ENCODE measurements at places on chromosomes 7 and 10.

DNA sequence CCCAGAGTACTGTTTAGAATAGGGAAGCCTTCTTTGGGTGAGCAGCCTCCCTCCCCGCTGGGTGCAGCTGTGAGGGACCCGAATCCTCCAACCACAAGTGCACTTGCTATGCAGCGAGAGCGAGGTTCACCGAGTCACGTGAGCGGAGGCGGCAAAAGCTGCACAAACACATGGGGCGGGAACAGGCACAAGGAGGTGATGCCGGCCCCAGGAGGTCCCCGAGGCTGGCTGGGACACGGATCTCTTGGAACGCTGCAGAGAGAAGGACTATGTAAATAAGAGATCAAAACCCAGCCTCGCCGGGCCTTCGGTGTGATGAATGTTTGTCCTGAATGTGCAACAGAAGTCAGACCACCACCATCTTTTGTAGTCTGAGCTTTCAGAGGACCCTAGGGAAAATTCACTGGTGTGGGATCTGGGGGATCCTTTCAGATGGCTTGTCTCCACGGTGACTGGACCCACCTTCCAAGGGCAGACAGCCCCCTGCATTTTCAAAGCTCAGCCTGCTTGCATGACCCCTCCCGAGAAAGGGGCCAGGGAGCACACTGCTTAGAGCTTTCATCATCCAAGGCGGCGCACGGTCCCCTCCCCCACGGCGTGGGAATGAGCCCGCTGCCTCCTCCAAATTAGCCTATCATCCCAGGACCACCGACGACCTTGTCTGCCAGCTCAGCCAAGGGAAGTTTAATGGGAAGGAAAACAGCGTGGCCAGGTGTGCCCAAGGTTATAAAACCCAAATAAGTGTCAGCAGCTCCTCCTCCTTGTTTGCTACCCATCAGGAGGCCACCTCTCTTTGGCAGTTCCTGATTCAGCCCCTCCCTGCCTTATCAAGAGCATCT lies 327.7 kb downstream of the CXCL12 start:
- DNase-seq, result no peak

GRCh38 chr10:52621635-52622079 lies 150.9 kb downstream of the MBL2 start:
- no peak for DNase-seq

DNA sequence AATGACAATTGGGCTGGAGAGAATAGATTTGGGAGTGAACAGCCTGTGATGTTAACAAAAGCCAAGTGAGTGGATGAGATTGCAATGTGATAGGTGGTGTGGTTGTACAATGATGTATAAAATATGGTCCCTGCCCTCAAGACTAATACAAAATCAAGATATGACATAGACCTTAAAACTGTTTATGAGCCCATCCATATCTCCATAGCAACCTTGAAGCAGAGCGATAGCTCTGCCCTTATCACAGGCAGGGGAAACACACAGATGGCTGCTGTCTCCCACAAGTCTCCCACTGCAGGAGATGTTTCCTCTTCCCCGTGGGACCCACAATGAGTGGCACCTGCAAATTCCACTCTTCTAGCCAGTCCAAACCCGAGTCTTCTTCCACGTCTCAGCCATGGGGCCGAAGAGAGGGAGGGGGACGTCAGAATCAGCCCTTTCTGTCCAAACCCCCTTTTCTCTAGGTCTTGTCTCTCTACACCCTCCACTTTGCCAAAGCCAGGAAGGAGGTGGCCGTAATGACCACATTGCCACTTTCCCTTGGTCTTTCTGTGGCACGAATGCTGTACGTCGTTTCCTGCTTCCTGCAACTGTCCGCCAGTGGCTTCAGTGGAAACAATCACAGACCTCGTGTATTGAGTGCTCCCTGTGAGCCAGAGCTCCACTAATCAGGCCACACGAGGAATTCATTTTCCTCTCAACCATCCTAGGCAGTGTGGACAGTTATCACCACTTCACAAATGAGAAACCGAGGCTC lies 7.5 kb upstream of the TBXAS1 start:
- no peak for DNase-seq

DNA sequence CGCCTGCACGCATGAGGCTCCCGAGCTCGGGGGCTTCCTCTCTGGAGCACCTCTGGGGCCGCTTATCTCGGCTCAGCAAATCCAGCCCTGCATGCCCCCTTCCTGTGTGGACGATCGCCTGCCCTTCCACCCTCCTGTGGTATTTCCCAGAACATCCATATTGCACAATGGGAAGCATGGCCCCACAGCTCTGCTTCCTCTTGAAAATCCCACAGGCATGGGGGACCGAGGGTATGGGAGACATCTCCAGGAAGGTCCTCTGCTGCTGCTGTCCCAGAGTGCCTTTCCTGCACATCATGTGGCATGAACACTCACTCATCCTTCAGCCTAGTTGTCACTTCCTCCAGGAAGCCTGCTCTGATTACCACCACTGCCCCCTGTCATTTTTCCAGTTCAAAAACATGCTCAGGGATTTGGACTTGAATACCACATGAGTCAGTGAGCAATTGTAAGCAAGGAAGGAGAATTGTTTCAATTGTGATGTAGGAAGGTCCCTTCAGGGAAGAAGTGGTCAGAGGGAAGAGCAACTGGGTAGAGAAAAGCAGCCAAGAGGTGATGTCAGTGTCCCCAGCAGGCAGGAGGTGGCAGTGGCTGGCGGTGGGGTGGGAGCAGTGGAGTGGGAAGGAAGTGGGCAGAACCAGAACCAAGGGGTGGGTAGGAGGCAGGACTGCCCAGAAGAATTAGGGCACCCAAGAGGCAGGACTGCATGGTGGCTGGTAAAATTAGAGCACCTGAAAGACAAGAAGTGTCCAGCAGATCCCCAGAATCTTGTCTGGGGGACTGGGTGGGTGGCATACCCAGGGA lies 67.5 kb upstream of the ZMIZ1 start:
- DNase-seq, result no peak

- no peak for DNase-seq
These were observed 94.0 kb downstream of the AKR1D1 start for GRCh38 chr7:138170298-138170697.

GRCh38 chr7:6167587-6168476 lies 104.6 kb downstream of the CYTH3 start:
- no peak for DNase-seq

DNA sequence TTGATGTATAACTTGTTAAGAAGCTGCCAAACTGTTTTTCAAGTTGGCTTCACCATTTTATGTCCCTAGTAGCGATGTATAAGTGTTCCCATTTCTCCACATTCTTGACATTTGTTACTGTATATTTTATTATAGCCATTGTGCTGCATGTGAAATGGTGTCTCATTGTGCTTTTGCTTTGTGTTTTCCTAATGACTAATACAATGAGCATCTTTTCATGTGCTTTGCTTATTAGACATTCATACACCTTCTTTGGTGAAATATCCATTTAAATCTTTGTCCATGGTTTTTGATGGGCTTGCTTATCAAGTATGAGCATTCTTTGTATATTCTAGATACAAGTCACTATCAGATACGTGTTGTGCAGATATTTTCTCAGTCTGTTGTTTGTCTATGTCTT lies 203.0 kb downstream of the CCSER2 start:
- no peak for DNase-seq

DNA sequence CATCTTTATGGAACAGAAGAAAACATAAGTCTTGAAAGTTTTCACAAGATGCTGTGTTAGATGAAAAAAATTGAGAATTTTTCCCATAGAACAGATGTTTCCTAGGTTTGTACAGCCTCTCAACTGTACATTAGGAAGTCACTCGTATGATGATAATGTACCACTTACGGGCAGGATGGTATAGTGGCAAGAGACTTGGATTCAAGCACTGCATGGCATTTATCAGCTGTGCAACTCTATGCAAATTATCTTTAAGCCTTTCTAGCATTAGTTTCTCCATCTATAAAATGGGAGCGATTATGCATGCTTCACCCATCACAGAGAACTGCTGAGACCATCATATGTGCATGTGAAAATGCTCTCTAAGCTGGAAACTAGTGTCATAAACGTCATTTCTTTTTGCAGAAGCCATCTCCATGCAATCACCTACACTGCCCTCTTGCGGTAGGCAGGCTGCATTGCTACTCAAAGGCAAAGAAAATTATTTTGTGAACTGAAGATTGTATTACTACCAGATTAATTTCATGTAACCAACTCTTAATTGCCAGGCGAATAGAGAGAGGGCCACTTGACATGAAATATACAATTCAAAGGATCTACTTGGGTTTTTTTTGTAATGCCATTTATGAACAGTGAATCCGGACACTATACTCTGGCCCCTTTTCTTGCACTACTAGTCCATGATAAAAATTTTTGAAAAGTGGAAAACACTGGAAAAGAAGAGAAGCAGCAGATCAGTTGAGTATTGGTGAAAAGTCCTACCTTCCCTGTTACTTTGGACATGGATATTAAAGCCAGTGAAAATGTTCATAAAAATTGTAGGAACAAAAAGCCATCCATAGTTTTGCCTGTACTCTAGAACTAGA lies 102.3 kb downstream of the JAZF1 start:
- DNase-seq, result peak; percentile 29

GRCh38 chr7:121272676-121273075 lies 56.1 kb upstream of the WNT16 start:
- no peak for DNase-seq

- DNase-seq, result no peak
These were observed 572.5 kb downstream of the POM121L12 start for GRCh38 chr7:53607961-53608360.

Data from NCI-H1694 (cell line).